ENCODE measurements at places on chromosomes 11 and 22.

DNA sequence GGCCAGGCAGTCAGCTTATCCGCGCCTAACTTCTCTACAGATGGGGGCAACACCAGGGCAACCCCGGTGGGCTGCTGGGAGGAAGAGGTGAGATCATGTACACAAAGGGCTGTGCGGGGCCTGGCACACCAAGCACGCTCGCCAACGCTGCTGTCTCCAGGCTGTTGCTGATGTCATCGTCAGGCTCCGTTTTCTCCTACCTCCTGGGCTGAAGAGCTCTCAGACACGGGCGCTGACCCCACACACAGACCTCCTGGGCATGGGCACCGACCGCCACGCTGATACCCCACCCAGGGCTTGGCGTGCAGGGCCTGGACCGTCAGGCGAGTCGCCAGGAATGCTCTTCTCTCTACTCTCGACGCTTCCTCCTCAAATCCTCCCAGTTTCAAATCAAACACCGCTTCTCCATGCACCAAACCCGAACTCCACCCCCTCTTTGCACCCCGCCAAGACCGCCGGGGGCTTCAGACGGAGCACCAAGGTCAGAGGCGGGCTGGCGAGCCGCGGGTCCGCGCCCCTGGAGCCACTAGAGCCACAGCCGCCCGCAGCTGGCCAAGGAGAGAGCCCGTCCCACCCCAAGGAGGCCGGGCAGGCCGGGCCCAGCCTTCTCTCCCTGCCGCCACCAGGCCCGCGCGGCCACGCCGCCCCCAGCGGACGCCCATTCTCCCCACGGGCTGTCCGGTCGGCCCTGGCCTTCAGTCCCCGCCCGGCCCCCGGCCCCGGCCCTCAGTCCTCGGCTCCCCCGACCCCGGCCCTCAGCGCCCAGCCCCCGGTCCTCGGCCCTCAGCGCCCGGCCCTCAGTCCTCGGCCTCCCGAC lies 772 bp downstream of the SBF1 start:
- no peak for DNase-seq

- DNase-seq = no peak
These were observed 1.0 kb downstream of the SSTR3 start for GRCh38 chr22:37211075-37211865.

GRCh38 chr11:34044664-34045485 lies 6.7 kb upstream of the CAPRIN1 start:
- no peak for DNase-seq

DNA sequence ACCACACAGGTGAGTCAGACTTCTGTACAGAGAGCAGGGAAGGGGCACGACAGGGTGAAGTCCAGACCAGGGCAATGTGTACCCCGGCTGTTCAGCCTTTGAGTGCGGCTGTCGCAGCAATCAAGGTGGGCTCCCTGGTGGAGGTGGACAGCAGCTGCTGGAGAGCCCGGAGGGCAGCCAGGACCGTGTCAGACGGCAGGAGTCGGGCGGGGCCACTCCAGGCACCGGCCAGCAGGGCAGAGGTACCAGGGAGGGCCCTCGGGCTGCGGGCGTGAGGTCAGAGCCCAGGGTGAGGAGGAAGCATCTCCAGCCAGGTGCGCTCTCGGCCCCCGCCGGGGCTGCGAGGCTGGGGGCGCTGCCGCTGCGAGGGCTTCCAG lies 802 bp upstream of the PIM3 start:
- no peak for DNase-seq

GRCh38 chr11:8085011-8085645 lies 4.1 kb downstream of the TUB start:
- DNase-seq = no peak

- DNase-seq = no peak
These were observed 1.9 kb downstream of the RHBDD3 start for GRCh38 chr22:29265929-29266328.

DNA sequence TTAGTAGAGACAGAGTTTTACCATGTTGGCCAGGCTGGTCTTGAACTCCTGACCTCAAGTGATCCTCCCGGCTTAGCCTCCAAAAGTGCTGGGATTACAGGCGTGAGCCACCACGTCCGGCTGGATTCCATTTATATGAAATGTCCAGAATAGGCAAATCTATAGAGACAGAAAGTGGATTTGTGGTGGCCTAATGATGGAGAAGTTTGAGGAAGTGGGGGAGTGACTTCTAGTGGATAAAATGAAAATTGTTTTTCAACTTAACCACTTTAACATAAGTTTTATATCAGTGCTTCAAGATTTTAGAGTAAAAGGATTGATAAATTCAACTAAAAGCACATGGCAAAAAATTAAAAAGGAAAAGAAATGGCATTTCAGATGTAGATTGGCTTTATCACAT lies 66.2 kb downstream of the HIPK3 start:
- no peak for DNase-seq

DNA sequence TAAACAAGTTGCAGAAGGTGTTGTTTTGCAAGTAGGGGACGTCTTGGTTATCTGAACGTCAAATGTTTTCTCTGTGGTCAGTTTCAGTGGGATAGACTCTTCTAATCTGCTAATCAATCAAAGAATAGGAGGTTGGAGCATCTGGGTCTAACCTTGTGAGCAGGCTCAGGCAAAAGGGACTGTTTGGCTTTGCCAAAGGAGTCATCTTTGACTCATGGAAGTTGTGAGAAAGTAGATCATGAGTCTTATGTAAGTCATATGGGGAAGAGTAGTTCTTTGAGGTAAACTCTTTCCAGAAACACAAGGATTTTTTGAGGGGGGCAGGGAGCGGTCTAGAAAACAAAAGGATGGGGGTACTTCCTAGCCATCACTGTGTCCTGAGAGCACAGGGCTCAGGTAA lies 27.1 kb upstream of the TOP3B start:
- DNase-seq = no peak

GRCh38 chr11:78567209-78567608 lies 7.5 kb downstream of the NARS2 start:
- no peak for DNase-seq

GRCh38 chr11:16902781-16903378 lies 111.3 kb downstream of the PLEKHA7 start:
- no peak for DNase-seq

- no peak for DNase-seq
These were observed 22.2 kb upstream of the TP53I11 start for GRCh38 chr11:44972746-44973435.

DNA sequence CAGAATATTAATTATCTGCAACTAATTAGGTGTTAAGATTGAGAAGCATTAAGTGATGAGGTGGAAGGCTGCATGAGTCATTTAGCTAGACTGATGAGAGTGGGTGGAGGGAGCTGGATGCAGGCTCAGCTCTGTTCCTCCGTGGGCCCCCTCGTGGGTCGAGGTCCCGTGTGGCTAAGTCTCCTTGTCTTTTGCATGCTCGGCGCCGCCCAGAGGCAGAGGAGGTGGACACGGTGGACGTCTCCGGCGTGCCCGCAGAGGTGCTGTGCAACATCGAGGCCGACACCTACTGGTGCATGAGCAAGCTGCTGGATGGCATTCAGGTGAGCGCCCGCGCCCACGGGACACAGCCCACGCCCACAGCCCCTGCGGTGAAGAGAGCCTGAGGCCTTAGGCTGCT lies 211.6 kb downstream of the TBC1D22A start:
- DNase-seq = no peak

Measured in anterior cingulate cortex (tissue), 58 donors.